ENCODE measurements at places on chromosomes 12 and 14. TPM values are rescaled to one million over a fixed set of nuclear protein-coding genes. Genes with fewer than 3 reads are reported as not detected.

DNA sequence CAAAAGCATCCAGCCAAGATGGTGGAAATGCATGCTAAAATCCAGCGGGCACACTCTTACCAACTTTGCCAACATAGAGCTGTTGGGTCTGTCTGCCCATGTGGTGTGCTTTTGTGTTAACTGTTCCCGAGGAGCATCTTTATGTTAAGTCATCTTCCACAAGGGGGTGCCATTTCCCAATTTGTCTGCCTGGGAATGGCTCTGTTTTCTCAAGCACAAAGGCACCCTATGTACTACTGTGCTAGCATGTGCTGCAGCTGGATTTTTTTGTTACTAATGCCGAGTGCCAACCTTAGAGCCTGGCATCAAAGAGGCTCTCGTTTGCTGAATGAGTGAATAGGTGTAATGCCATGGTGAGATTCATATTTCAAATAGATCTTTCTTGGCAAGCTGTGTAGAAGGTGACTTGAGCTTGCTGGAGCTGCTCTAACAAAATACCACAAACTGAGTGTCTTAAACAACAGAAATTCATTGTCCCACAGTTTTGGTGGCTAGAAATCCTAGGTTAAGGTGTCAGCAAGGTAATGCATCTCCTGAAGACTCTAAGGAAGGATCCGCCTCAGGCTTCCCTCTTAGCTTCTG, 74.3 kb downstream of the TRHDE start:
- H3K4me3 ChIP-seq, result no peak overlapping the region
- no peak for DNase-seq
- no peaks in the 10 kb centered on the region for H3K36me3 ChIP-seq
- H3K4me1 ChIP-seq, result no peaks in the 10 kb centered on the region
- H3K27me3 ChIP-seq, result no peaks in the 10 kb centered on the region

GRCh38 chr14:75497191-75497590, 25.1 kb upstream of the BATF start:
- H3K4me1 ChIP-seq, result peaks cover 26% of the 10 kb centered on the region
- peak overlapping the region; percentile 63 for H3K4me3 ChIP-seq
- H3K27ac ChIP-seq, result peak overlapping the region; percentile 75
- no peaks in the 10 kb centered on the region for H3K36me3 ChIP-seq

- no peak for DNase-seq
- no peak overlapping the region for H3K27ac ChIP-seq
- no peaks in the 10 kb centered on the region for H3K36me3 ChIP-seq
- peaks cover 10% of the 10 kb centered on the region for H3K27me3 ChIP-seq
Measured at GRCh38 chr14:23931721-23932289, 21.8 kb upstream of the DHRS4 start.

DNA sequence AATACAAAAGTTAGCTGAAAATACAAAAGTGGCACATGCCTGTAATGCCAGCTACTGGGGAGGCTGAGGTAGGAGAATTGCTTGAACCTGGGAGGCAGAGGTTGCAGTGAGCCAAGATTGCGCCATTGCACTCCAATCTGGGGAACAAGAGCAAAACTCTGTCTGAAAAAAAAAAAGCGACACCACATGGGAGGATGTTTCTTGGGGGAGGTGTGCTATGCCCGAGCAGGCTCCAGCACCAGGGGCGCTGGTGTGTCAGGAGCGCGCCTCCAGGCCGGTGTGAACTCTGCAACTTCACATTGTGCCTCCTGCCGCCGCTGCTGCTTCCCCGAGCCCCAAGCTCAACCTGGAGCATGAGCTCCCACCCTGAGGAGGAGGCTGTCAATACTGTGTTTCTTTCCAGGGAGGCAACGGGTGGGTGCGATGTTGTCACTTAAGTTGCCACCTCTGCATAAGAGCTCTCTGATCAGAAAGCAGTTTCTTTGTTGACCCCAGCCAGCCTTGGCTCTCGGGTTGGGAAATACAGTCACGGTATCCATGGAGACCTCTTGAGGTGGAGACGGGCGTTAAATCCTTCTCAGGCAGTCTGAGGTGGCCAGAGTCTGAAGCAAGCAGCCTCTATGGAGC, 18.9 kb downstream of the DEGS2 start:
- H3K27me3 ChIP-seq, result no peaks in the 10 kb centered on the region
- peaks cover 5% of the 10 kb centered on the region for H3K36me3 ChIP-seq
- peaks cover 3% of the 10 kb centered on the region for H3K4me1 ChIP-seq
- no peak overlapping the region for H3K4me3 ChIP-seq
- no peak for DNase-seq

DDX11 gene
- 196 TPM for total RNA-seq

PLEKHD1 gene
- 0.11 TPM for total RNA-seq
